Adrenal gland (tissue), 19 donors: ENCODE measurements at places on chromosomes 7 and 10. TPM values are rescaled to one million over a fixed set of nuclear protein-coding genes. Genes with fewer than 3 reads are reported as not detected.

The HABP2 gene
- polyA plus RNA-seq, result 0.13 TPM

The RNF32 gene
- 2.0 TPM for polyA plus RNA-seq

The VSTM4 gene
- 57.1 TPM for polyA plus RNA-seq

The SFMBT2 gene
- polyA plus RNA-seq, result 4.5 TPM

The HMX3 gene
- not detected for polyA plus RNA-seq
